ENCODE measurements at places on chromosomes 3 and 15.

GRCh38 chr3:30676424-30677346 lies 70.3 kb downstream of the TGFBR2 start:
- no peak for DNase-seq

DNA sequence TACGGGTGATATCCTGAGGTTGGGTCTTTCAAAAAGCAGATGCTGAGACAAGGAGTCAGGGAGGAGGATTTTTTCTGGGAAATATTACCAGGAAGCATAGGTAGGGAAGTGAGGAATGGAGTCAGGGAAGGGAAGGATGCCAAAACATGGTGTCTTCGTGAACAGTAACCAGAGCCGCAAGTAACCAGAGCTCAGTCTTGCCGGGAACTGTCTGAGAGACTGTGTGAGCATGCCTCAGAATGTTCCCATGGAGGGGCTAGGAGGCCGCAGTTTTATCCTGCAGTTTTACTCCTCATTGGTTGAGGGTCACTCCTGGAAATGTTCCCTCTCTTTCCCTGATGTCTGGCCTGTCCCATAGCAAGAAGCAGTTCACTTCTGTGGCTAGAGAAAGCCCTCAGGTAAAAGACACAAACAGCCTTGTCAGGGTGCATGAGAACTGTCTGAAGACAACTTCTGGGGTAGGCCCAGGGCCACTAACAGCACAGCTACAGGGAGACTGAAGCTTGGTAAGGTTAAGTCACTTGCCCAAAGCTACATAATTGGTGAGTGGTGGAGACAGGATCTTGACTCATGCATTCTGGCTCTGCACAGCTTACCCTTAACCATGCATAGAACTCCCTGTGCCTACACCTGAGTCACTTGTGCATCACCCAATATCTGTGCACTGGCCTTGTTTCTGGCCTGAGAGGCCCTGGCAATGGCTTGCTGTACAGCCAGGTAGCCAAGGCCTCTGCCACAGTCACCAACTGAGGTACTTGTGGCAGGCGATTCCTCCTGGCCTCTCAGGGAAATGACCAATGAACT lies 76.3 kb upstream of the FRMD4B start:
- DNase-seq = no peak

DNA sequence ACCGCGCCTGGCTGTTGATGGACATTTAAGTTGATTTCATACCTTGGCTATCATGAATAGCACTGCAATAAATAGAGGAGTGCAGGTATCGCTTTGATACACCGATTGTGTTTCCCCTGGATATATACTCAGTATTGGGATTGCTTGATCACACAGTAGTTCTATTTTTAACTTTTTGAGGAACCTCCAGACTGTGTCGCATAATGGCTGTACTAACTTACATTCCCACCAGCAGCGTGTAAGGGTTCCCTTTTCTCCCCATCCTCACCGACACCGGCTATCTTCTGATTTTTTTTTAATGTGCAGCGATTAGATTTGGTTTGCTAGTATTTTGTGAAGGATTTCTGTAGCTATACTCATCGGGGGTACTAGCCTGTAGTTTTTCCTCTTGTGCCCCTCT lies 16.0 kb downstream of the RUBCN start:
- no peak for DNase-seq

DNA sequence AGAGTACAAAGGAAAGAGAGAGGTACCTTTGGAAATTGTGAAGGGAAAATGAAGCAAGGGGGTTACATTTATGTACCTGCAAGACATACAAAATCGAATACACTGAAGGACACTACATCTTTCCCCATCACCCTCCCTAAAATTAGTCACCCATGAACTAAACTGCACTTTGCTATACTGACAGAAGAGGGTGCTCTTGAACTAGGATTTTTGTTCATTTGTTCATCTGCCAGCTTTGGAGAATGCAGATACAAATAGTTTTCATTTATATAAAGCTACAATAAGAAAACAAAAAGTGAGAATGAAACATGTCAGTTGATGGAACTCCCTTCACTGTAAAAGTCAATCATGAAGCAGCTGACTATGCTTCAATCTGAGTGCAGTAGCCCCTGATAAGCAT lies 55.7 kb downstream of the PCCB start:
- DNase-seq = no peak

- DNase-seq = no peak
Measured at GRCh38 chr3:112289011-112289410, 5.0 kb downstream of the SLC9C1 start.

GRCh38 chr3:124768812-124769211 lies 38.6 kb downstream of the UMPS start:
- DNase-seq = no peak

DNA sequence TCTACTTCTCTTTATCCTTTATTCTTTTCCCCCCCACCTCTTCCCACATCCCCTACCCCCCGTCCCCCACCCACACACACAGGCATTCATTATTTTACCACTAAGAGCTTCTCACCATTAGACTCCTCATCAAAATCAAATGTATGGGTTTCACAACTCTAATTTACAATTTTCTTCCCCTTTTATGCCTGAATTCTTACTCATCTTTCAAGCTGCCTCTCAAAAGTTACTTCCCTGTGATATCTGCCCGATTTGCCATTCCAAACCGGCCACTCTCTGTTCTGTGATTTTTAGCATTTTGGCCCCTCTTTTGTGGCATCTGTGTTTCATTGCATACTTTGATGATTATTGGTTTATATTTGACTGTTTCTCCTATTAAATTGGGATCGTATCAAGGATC lies 42.2 kb downstream of the SLC9A9 start:
- DNase-seq = no peak

DNA sequence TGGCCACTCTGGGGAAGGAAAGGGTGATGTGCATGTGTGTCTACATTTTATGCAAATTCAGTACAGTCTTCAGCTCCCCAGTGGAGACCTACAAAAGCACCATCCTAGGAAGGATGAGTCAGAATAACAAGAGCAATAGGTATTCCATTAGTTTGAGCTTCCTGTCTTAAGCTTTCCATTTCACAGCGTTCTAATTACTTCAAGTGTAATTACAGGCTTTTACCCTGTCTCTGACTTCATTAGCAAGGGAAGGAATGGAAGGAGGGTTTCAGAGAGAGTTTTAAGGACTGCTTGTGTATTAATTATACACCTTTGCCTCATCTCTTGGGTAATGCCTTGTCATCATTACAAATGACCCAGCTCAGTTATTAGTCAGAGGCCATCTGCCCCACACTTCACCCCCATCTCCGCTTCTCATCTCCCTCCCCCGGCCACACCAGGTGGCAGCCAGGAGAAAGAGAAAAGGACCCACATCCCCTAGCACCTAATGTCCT lies 202.8 kb upstream of the MRPL3 start:
- no peak for DNase-seq

DNA sequence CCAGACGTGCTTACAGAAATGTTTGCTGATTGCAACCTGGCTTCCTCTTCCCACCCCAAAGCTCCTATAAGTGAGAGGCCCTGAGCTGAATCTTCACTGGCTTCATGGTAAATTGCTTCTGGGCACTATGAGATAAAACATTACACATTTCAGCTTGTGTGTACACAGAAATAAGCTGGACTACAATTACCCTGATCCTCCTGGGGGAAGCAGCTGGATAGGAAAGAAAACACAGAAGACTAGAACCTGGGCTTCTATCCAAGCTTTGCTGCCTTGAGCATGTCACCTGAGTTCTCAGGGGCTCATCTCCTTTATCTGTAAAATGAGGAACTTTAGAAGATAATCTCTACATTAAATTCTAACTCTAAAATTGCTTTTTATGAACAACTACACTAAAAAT lies 40.3 kb downstream of the THBS1 start:
- DNase-seq = no peak

DNA sequence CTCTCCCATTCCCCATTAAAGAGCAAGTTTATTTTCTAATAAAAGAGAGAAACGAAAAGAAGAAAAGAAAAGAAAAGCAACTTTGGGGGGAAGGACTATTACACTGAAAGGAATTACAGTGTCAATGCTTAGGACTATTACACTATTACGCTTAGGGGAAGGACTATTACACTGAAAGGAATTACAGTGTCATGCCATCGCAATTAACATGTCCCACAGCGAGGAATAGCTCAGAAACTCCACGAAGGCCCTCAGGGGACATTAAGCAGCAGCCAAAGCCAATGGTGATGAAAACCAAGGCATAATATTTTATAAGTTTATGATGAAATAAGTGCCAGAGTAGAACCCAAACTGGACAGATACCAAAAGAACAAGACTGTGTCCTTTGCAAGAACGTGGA lies 22.1 kb upstream of the DET1 start:
- DNase-seq = no peak

DNA sequence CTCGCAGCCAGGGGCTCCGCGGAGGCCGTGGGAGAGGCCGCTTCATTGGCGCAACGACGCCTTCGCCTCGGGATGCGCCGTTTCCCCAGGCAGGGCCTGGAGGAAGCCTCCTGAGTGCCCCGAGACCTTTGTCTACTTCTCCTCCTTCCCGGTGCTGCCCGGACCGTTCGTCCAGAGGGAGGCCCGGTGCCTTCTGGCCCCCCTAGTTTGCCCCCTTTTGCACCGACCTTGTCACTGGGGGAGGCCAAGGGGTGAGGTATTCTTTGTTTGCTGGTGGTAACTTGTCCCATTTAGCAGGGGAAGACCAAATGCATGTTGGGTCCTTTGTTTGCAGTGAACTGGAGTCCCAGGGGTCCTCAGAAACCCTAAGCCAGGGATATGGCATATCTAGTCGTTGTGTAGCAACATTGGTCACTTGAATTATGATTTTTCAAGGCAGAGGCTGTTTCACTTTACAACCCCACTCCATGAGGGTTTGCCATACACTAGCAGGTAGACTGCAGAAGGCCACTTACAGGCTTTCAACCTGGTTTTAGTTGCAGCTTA lies 615 bp downstream of the DHX30 start:
- no peak for DNase-seq

DNA sequence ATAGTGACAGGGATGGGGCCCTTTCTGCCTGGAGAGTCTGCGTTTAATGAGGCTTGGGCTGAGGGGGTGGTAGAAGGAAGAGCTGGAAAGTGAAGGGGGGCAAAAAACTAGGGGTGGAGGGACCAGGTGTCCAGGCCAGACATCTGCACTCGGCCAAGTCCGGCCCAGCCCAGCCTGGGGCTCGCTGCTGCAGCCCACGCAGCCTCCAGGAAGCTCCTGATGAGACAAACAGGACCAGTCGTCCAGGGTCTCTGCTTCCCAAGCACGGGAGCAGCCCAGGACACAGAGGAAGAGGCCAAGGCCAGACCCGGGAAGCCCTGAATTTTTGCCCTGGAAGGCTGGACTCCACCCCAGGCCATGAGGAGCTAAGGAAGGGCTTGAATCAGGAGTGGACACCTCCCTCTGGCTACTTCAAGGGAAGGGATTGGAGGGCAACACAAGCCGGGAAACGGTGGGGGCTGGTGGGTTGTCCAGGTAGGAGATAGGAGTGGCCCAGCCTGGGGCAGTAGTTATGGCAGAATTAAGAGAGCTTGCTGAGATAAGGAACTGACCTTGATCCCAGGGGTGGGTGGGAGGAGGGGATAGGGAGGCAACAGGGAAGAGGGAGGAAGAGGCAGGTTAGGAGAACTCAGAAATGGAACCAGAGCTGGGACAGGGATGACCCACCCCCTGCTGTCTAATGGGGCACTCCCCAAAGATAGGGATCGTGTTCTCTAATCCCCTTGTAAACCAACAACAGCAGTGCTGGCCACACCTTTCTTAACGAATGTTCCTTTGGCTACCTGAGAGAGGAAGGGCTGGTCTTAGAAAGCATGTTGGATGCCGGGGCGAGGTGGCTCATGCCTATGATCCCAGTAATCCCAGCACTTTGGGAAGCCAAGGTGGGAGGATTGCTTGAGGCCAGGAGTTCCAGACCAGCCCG lies 89.5 kb downstream of the ANP32A start:
- DNase-seq = no peak

GRCh38 chr3:99720985-99721632 lies 82.7 kb downstream of the COL8A1 start:
- DNase-seq = no peak

DNA sequence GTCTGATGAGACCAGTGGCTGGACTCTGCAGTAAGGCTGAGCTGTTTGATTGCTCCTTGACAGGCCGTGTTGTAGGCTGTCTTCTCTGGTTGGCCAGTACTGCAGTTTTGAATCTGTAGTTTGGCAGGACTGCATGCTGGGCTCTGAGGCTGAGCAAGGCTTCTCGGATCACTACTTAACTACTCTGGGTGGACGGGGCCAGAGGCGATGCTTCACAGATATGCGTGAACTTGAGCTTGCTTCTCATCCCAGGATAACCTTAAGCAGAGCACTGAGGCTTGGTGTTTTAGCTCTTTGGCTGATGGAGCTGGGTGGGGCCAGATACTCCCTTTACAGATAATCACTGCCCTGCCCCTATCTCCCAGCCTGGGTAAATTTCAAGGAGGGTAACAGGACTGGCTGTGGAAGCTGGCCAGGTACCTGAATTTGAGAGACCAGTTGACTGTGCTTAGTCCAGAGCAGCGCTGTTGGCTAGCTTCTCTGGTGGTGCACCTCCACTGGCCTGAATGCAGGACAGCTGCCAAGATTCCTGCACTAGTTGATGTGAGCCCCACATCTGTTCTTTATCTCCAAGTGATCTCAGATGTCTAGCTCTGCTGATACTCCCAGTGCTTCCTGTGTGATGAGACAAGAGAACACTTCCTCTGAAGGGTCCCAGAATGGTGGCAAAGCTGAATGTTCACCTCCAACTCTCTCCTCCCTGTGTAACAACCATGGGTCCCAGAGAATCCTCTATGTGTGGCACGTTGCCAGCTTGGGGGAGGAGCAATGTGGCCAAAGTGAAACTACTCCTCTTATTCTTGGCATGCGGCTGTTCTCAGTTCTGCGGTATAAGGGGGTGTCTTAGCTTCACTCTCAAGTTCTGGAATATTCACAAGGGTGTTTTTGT lies 37.9 kb downstream of the RPL39L start:
- DNase-seq = peak; percentile 28

Data from left renal pelvis (tissue), 4 donors.